ENCODE measurements at places on chromosomes 16 and 17.
A peak's percentile ranks its signal among the peaks of the same experiment; 100 is the strongest.

DNA sequence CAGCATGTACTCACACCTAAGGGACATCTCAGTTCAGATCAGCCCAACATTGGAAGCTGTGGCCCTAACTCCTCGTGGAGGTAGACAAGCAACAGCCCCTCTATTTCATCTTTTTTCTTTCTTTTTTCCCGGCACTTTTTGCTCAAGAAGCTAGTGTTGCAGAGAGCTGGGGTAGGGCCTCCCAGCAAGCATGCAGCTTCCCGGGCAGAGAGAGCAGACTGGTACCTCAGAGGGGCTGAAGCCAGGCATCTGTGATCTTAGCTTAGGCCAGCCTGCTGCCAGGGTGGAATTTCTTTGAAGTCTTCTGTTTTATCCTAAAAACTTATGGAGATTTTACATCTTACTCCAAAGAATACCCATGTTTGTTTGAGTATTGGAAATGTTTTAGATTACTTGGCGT, 195.4 kb downstream of the C16orf95 start:
- H3K4me3 ChIP-seq, result no peak overlapping the region
- DNase-seq, result no peak
- no peaks in the 10 kb centered on the region for H3K4me1 ChIP-seq
- no peak overlapping the region for H3K27ac ChIP-seq

GRCh38 chr16:56409195-56409594, 16.1 kb downstream of the AMFR start:
- no peak overlapping the region for H3K27ac ChIP-seq
- no peak for DNase-seq
- H3K36me3 ChIP-seq, result peaks cover 41% of the 10 kb centered on the region
- peaks cover 6% of the 10 kb centered on the region for H3K4me1 ChIP-seq
- no peaks in the 10 kb centered on the region for H3K27me3 ChIP-seq

DNA sequence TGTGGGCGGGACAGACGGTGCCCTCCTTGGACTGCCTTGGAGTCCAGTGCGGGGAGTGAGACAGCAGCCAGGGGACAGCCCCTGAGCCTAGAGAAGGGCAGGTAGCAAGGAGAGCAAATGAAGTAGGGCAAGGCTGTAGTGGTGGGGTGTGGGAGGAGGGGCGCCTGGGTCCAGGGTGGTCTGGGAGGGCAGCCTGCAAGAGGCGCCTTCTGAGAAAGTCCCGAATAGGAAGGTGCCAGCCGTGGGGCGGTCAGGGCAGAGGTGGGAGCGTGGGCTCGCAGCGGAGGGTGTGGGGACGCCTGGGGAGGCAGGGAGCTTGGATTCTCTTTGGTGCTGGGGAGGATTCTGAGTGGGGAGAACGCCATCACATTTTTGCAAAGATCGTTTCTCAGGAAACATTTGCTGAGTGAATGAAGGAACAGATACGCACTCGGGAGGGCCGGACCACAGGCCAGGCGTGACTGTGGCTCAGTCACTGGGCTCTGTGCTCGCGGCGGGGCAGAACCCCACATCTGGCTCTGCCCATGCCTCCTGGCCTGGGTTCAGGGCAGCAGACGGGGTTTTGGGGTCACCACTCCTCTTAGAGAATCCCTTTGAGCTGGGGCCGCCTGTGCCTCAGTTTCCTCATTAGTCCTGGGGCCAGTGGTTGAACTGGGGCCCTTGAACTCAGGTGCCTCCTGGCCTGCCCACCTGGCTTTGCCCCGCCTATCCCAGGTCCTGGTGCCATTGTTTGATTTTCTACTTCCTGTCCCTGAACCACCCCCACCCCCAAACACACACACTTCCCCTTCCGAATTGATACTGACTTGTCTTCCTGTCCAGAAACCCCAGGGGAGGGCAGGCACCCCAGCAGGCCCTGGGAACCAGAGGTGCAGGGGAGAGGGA, 4.2 kb downstream of the SNN start:
- H3K36me3 ChIP-seq, result peaks cover 21% of the 10 kb centered on the region
- peaks cover 69% of the 10 kb centered on the region for H3K4me1 ChIP-seq
- DNase-seq, result peak; percentile 75
- peak overlapping the region; percentile 80 for H3K27ac ChIP-seq

GRCh38 chr16:54118846-54119245, 167.7 kb downstream of the IRX3 start:
- DNase-seq, result no peak
- peaks cover 4% of the 10 kb centered on the region for H3K36me3 ChIP-seq
- peaks cover 2% of the 10 kb centered on the region for H3K4me1 ChIP-seq
- H3K27ac ChIP-seq, result no peak overlapping the region
- no peaks in the 10 kb centered on the region for H3K27me3 ChIP-seq

- H3K27ac ChIP-seq, result no peak overlapping the region
- H3K4me3 ChIP-seq, result no peak overlapping the region
- H3K4me1 ChIP-seq, result no peaks in the 10 kb centered on the region
- no peaks in the 10 kb centered on the region for H3K27me3 ChIP-seq
Observed at GRCh38 chr16:82995286-82995923, 368.6 kb downstream of the CDH13 start.

GRCh38 chr16:79288066-79288465, 312.5 kb downstream of the MAF start:
- H3K27me3 ChIP-seq, result peaks cover 18% of the 10 kb centered on the region
- no peak overlapping the region for H3K27ac ChIP-seq
- H3K4me3 ChIP-seq, result no peak overlapping the region
- no peaks in the 10 kb centered on the region for H3K36me3 ChIP-seq
- DNase-seq, result no peak

- DNase-seq, result no peak
- no peaks in the 10 kb centered on the region for H3K27me3 ChIP-seq
- H3K4me3 ChIP-seq, result no peak overlapping the region
- no peak overlapping the region for H3K27ac ChIP-seq
- no peaks in the 10 kb centered on the region for H3K36me3 ChIP-seq
Observed at GRCh38 chr17:79276821-79277220, 202.2 kb downstream of the ENGASE start.

GRCh38 chr17:80212962-80213642, 7.0 kb downstream of the SGSH start:
- no peak overlapping the region for H3K4me3 ChIP-seq
- DNase-seq, result no peak
- no peaks in the 10 kb centered on the region for H3K27me3 ChIP-seq
- H3K4me1 ChIP-seq, result peaks cover 6% of the 10 kb centered on the region
- no peak overlapping the region for H3K27ac ChIP-seq

- no peak overlapping the region for H3K4me3 ChIP-seq
- no peak for DNase-seq
- peaks cover 9% of the 10 kb centered on the region for H3K27me3 ChIP-seq
- H3K4me1 ChIP-seq, result peaks cover 2% of the 10 kb centered on the region
- no peaks in the 10 kb centered on the region for H3K36me3 ChIP-seq
- no peak overlapping the region for H3K27ac ChIP-seq
Observed at GRCh38 chr17:31748881-31749280, 110.2 kb downstream of the COPRS start.

GRCh38 chr16:72068930-72069329, 5.9 kb downstream of the HPR start:
- no peak for DNase-seq
- no peaks in the 10 kb centered on the region for H3K4me1 ChIP-seq
- no peak overlapping the region for H3K4me3 ChIP-seq
- no peak overlapping the region for H3K27ac ChIP-seq

DNA sequence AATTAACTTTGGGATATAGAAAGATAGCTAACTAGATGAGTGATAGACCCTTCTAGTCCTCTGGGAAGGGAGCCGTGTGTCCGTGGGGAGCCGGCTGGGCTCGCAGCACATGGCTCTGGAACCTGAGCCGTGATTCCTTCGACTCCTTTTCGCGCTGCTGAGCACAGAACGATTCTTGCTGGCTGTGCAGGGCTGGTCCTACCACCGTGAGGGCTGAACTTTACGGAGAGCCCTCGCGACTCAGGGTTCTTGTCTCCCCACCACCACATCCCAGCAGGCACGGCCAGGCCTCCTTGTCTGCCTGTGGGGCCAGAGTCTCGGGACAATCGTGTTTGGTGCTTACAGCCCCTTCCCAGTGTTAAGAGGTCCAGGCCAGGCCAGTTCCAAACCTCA, 13.8 kb upstream of the TCF25 start:
- no peak for DNase-seq
- peaks cover 30% of the 10 kb centered on the region for H3K4me1 ChIP-seq
- H3K27me3 ChIP-seq, result no peaks in the 10 kb centered on the region

GRCh38 chr17:78421084-78421533, 42.7 kb downstream of the PGS1 start:
- no peaks in the 10 kb centered on the region for H3K27me3 ChIP-seq
- peaks cover 56% of the 10 kb centered on the region for H3K36me3 ChIP-seq
- no peak for DNase-seq

DNA sequence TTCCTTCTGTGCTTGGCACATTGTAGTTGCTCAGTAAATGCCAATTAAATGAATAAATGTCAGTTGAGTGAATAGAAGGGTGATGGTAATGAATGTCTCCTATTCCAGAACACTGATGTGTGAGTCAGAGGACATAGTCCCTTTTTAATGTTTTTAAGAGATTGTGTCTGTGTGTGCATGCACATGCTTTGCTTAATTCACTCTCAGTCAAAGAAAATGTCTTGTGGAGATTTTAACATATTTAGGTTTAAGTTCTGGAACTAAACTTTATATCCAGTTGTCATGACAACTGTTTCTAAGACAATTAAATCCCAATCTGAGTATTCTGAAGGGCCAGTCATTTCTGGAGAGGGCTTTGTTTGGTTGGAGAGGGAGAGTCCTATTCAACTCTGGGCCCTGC, 255.3 kb upstream of the CDH11 start:
- no peaks in the 10 kb centered on the region for H3K27me3 ChIP-seq
- no peak overlapping the region for H3K4me3 ChIP-seq
- DNase-seq, result no peak
- no peaks in the 10 kb centered on the region for H3K36me3 ChIP-seq

DNA sequence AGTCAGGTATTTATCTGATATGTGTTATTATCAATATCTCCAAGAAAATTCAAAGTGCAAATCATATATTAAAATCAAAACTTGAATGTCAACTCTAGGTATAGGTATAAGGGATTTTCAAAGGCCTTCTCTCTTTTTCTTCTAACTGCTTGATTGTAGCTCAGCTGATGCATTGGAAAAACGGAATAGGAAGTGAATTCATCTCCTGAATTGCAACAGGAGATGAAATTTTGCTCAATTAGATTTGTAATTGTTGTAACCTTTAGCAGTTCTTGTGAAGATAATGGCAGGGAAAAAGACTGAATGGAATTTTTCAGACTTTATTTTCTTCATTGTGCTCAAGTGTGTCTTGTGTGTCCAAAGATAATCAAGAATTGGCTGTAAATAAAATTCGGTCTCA, 190.2 kb upstream of the KCNJ16 start:
- H3K4me3 ChIP-seq, result no peak overlapping the region
- H3K27me3 ChIP-seq, result no peaks in the 10 kb centered on the region
- no peak overlapping the region for H3K27ac ChIP-seq
- H3K36me3 ChIP-seq, result no peaks in the 10 kb centered on the region

- H3K4me3 ChIP-seq, result no peak overlapping the region
- DNase-seq, result no peak
- H3K36me3 ChIP-seq, result peaks cover 49% of the 10 kb centered on the region
- no peak overlapping the region for H3K27ac ChIP-seq
- peaks cover 14% of the 10 kb centered on the region for H3K4me1 ChIP-seq
Observed at GRCh38 chr17:5530265-5531084, 44.1 kb downstream of the MIS12 start.

DNA sequence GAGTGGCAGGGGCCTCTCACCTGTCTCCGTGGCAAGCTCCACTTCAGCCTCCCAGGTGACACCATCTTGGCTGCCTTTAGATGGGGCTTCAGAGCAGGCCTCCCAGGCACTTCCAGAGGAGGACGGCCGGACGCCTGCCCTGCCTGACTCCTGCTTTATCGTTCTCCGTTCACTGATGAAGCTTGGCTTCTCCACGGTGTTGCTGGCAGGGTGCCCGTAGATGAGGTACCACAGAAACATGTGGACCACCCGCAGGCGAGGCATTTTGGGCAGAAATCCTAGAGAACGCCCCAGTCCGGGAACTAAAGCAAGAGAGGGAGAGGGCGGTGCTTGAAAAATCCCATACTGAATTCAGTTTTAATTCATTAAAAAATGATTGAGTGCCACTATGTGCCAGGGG, 54.5 kb downstream of the GTF3C1 start:
- H3K27me3 ChIP-seq, result no peaks in the 10 kb centered on the region
- peaks cover 45% of the 10 kb centered on the region for H3K36me3 ChIP-seq
- DNase-seq, result no peak

GRCh38 chr16:68445458-68445857, 2.9 kb downstream of the SMPD3 start:
- no peak overlapping the region for H3K27ac ChIP-seq
- H3K27me3 ChIP-seq, result peaks cover 36% of the 10 kb centered on the region
- no peaks in the 10 kb centered on the region for H3K36me3 ChIP-seq
- peak; percentile 78 for DNase-seq
- H3K4me3 ChIP-seq, result no peak overlapping the region

- peak; percentile 91 for DNase-seq
- H3K4me3 ChIP-seq, result peak overlapping the region; percentile 96
- no peaks in the 10 kb centered on the region for H3K27me3 ChIP-seq
- peaks cover 59% of the 10 kb centered on the region for H3K4me1 ChIP-seq
- H3K27ac ChIP-seq, result peak overlapping the region; percentile 98
- H3K36me3 ChIP-seq, result peaks cover 67% of the 10 kb centered on the region
Observed at GRCh38 chr17:63697341-63698286, 2.3 kb downstream of the LIMD2 start.

- peaks cover 18% of the 10 kb centered on the region for H3K27me3 ChIP-seq
- H3K36me3 ChIP-seq, result no peaks in the 10 kb centered on the region
- DNase-seq, result no peak
- H3K4me1 ChIP-seq, result no peaks in the 10 kb centered on the region
- no peak overlapping the region for H3K27ac ChIP-seq
Observed at GRCh38 chr17:79769570-79770506, 8.1 kb upstream of the CBX2 start.

- H3K4me3 ChIP-seq, result no peak overlapping the region
- no peaks in the 10 kb centered on the region for H3K27me3 ChIP-seq
- peaks cover 10% of the 10 kb centered on the region for H3K4me1 ChIP-seq
- H3K36me3 ChIP-seq, result peaks cover 11% of the 10 kb centered on the region
- H3K27ac ChIP-seq, result no peak overlapping the region
Observed at GRCh38 chr16:67116388-67117311, 6.9 kb downstream of the PHAF1 start.

DNA sequence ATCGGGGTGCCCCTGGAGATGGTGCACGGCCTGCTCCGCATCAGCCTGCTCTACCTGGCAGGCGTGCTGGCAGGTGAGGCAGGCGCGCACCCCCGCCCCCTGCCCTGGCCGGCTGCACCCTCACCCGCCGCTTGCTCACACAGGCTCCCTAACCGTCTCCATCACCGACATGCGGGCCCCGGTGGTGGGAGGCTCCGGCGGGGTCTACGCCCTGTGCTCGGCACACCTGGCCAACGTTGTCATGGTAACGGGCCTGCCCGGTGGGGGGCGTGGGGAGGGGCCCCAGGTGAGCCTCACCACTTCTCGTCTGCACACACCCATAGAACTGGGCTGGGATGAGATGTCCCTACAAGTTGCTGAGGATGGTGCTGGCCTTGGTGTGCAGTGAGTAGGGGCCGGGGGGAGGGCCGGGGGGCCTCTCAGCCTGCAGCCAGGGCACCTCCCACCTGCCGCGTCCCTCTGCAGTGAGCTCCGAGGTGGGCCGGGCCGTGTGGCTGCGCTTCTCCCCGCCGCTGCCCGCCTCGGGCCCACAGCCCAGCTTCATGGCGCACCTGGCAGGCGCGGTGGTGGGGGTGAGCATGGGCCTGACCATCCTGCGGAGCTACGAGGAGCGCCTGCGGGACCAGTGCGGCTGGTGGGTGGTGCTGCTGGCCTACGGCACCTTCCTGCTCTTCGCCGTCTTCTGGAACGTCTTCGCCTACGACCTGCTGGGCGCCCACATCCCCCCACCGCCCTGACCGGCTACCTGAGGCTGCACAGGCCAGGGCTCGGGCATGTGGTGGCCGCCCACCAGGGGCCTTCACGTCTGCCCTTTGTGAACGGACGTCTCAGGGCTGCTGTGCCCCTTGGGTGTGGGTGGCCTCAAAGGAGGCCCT, 2.1 kb downstream of the RHBDL1 start:
- peaks cover 30% of the 10 kb centered on the region for H3K4me1 ChIP-seq
- peaks cover 21% of the 10 kb centered on the region for H3K36me3 ChIP-seq
- H3K4me3 ChIP-seq, result no peak overlapping the region
- peaks cover 6% of the 10 kb centered on the region for H3K27me3 ChIP-seq
- H3K27ac ChIP-seq, result no peak overlapping the region
- DNase-seq, result no peak

Data from activated CD8-positive, alpha-beta T cell treated with anti-CD3 and anti-CD28 coated beads, Interleukin-2, amount 10 ng/mL, durations not matched to agents 7 days and 5 days (primary cell).